ENCODE measurements at places on chromosomes 5 and 9. TPM values are rescaled to one million over a fixed set of nuclear protein-coding genes. Genes with fewer than 3 reads are reported as not detected.

SAXO1 gene
- total RNA-seq, result 0.29 TPM

PFN3 gene
- not detected for total RNA-seq

ATOX1 gene
- 120 TPM for total RNA-seq

SLC25A2 gene
- total RNA-seq, result 0.64 TPM

TMEM252 gene
- total RNA-seq, result not detected

VCAN gene
- total RNA-seq, result 31.6 TPM

SYK gene
- total RNA-seq, result 37.8 TPM

TNFAIP8 gene
- total RNA-seq, result 167 TPM

PCDHB10 gene
- 4.6 TPM for total RNA-seq

RAD17 gene
- total RNA-seq, result 14.6 TPM

NIM1K gene
- total RNA-seq, result 0.29 TPM

TGFBI gene
- total RNA-seq, result 40.4 TPM

SUSD3 gene
- 45.9 TPM for total RNA-seq

ARSK gene
- 11.4 TPM for total RNA-seq

DMRT3 gene
- 0.33 TPM for total RNA-seq

SEC61B gene
- 92.9 TPM for total RNA-seq

CCNO gene
- total RNA-seq, result 3.2 TPM

WNT8A gene
- total RNA-seq, result not detected

TAF11L5 gene
- not detected for total RNA-seq

BARX1 gene
- not detected for total RNA-seq

ZCCHC7 gene
- 26.9 TPM for total RNA-seq

SGTB gene
- total RNA-seq, result 8.2 TPM

FAM221B gene
- 0.15 TPM for total RNA-seq

GFI1B gene
- not detected for total RNA-seq

CDKN2B-AS1 gene
- total RNA-seq, result 3.2 TPM

IFNA2 gene
- not detected for total RNA-seq

NMUR2 gene
- total RNA-seq, result not detected

ST6GALNAC4 gene
- total RNA-seq, result 24.0 TPM

PCDHB6 gene
- 3.6 TPM for total RNA-seq

BAAT gene
- 0.16 TPM for total RNA-seq

Data from breast epithelium (tissue), 4 donors.